Choroid plexus epithelial cell (primary cell): ENCODE measurements at places on chromosomes 7 and 10.
A peak's percentile ranks its signal among the peaks of the same experiment; 100 is the strongest.

DNA sequence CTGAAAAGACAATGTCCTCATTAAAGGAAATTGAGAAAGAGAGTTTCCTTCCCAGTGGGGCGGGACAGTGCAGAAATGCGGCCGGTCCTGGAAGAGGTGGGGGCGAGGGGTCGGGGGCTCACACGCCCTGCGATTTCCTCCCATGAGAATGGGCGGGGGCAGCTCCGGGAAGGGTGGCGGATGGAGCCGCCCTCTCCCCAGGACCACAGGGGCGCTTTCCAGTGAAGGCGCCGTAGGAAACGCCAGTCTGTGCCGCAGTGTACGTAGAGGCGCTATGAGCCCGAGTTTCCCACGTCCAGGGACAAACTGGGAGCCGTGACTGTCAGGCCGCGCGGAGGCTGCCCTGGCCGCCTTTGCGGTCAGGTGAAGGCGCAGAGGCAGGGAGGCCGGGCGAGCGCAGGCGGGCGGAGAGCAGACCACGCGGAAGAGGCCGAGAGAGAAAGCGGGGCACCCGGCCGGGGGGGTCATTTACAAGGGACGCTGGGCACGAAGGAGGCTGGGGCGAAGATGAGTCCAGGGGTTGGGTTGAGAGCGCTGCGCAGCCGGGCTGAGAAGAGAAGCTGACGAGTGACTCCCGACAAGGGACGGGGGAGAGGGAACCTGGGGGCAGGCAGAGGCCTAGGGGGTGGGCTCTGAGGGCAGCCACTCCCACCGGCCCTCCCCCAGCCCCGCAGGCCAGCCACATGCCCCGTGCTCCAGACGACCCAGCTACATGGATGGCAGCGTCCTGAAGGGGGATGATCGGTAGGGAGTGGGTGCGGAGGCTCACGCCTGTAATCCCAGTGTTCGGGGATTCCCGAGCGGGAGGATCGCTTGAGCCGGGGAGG lies 45.0 kb downstream of the ALOX5 start:
- peak; percentile 33 for DNase-seq

DNA sequence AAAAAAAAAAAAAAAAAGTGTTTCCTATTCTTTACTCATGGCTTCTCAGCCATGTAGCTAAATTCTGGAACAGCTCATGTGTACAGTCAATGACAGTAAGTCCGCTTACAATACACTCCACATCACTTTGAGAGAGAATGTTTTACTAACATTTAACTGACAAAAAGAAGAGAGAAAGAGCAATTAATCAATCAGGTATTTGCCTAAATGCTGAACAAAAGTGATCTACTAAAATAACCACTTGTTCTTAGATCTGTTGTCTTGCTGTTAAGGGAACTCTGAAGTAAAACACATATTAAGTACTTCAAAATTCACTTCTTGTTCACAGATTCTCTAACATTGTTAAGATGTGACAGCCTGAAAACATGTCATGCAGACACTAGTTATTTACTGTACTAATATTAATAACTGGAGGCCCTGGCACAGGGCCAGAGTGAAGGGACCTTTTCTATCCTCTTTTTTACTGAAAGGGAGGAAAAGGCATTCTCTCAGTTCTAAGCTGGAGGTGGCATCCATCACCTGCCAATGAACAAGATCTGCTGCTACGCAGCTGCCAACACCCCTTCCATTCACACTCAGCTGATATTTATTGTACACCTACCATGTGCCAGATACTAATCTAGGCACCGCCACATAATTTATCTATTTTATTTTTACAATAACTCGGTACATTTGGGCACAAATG lies 72.6 kb downstream of the AHR start:
- DNase-seq: no peak

DNA sequence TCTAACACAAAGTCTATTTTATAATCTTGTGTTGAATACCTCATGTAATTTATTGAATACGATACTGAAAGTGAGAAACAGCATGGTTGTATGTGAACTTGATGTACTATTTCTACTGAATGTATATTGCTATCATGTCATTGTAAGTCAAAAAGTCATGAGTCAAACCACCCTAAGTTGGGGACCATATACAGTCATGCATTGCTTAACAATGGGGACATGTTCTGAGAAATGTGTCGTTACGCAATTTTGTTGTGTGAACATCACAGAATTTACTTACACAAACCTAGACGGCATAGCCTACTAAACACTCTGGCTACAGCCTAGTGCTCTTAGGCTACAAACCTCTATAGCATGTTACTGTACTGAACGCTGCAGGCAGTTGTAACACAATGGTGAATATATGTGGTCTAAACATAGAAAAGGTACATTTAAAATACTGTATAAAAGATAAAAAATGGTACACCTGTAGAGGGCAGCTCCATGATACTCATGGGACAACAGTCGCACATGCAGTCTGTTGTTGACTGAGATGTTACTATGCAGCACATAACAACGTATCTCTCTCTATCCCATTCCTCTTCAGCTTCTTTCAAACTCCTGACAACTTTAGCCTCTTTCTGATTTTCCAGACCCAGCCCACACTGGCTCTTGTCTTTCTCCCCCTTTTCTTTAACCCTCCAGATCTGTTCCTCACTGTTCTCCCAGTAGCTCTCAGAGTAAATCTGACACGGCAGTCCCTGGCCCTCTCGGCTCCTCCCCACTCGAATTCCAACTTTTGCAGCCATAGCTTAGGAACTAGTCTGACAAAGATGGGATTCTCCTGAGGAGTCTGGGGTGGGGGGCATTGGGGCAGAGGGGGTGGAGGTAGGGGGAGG lies 90.1 kb downstream of the SNX10 start:
- DNase-seq: no peak

DNA sequence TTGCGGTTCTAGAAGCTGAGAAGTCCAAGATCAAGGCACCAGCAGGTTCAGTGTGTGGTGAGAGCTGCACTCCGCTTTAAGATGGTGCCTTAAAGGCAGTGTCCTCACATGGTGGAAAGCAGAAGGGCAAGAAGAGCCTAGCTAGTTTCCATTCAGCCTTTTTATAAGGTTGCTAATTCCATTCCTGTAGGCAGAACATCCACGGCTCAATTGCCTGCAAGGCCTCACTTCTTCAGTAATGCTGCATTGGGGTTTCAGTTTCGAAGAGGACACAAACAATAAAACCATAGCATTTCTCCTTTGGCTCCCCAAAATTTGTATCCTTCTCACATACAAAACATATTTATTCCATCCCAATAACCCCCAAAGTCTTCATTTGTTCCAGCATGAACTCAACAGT lies 109.5 kb upstream of the KCND2 start:
- DNase-seq: no peak

GRCh38 chr7:12325646-12326045 lies 78.0 kb downstream of the VWDE start:
- DNase-seq: no peak

- no peak for DNase-seq
Observed at GRCh38 chr10:93113042-93113441, 39.3 kb downstream of the CYP26A1 start.

DNA sequence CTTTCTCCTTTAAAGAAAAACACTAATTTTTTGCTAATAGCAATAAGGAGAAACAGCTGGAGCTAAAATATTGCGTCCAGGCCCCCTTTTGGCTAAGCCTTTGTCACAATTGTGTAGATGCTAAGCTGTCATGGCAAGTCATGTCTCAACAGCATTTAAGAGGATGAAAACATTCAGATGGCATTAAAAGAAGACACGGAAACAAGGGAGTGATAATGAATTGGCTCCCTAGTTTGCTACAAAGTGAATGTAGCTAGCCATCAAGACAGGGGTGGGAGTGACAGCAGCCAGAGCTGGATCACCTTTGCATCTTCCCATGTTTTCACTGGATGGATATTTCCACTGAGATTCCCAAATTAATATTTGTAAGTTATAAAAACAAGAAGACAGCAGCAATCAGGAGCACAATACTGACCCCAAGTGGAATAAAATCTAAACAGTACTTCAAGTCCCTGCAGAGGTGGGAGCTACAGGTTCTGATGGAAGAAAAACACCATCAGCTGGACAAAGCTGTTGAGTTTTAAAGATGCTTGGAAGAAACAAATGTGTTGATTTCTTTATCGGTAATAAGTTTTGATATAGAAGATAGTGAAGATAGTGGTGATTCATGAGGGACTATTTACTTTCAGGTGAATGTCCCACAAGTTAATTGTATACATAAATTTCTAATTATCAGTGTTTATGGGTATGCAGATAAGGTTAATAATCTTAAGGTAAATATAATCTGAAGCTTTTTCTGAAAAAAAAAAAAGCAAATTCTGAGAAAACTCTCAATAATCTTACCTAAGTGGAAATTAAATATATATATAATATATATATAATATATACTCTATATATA lies 129.4 kb downstream of the SLC16A9 start:
- DNase-seq: peak; percentile 73

GRCh38 chr10:34156781-34157425 lies 658.2 kb downstream of the PARD3 start:
- DNase-seq: peak; percentile 73

GRCh38 chr7:158783595-158783994 lies 45.7 kb downstream of the ESYT2 start:
- no peak for DNase-seq

DNA sequence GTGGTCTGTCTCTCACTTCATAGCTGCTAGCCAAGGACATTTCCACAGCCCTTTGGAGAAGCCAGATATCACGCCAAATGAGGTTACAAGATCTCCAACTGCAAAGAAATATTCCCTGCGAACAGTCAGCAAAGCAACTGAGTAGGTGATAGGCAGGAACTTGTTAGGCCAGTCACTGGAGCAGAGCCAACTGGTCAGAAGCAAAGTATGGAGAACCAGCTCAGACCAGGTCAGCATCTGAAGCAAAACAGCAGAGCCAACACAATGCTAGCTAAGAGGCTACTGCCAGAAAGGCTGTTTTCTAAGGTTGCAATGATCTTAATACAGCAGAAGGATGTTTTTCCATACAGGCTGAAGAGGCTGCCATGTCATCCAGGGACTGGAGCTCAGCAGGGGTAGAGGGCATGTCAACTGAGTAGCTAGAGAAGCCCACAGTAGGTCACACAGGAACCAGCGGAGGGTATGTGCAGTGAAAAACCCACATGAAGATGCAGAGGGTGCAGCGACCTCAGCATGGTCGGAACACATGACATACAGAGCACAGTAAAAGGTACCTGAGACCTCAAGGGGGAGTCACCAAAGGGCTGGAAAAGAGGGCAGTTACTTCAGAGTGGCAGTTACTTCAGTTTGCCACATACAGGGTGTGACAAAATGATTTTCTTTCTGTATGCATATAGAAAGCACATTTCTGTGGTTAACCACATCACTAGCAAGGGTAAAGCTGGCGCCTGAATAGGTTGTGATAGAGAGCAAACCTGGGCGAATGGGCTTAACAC lies 8.9 kb downstream of the SEC31B start:
- no peak for DNase-seq

DNA sequence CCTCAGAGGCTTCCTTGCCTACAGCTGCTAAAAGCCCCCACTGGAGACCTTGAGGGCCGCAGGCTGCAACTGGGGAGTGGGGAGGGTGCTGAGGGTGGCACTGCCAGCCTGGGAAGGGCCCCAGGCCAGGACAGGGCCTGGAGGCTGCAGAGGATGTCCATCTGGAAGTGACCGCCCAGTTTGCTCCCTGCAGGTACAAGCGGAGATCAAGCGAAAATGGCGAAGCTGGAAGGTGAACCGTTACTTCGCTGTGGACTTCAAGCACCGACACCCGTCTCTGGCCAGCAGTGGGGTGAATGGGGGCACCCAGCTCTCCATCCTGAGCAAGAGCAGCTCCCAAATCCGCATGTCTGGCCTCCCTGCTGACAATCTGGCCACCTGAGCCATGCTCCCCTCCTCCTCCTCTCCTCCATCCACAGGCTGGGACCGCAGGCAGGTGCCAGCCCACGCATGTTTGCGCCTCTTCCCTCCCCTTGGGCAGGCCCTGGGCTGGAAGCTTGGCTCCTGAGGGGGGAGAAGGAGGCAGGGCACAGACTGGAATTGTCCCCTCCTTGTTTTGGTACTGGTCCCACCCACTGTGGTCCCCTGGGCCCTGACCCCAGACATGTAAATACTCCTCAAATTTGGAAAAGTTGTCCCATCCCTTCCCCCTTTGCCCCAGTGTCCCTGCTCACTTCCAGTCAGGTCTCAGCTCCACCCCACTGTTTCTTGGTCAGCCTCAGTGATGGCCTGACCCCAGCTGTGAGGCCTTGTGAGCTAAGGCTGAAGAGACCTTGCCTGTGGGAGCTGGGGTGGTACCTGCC lies 54.4 kb downstream of the ADCYAP1R1 start:
- no peak for DNase-seq
